WERI-Rb-1 (cell line): ENCODE measurements at places on chromosomes 13 and 19.

DNA sequence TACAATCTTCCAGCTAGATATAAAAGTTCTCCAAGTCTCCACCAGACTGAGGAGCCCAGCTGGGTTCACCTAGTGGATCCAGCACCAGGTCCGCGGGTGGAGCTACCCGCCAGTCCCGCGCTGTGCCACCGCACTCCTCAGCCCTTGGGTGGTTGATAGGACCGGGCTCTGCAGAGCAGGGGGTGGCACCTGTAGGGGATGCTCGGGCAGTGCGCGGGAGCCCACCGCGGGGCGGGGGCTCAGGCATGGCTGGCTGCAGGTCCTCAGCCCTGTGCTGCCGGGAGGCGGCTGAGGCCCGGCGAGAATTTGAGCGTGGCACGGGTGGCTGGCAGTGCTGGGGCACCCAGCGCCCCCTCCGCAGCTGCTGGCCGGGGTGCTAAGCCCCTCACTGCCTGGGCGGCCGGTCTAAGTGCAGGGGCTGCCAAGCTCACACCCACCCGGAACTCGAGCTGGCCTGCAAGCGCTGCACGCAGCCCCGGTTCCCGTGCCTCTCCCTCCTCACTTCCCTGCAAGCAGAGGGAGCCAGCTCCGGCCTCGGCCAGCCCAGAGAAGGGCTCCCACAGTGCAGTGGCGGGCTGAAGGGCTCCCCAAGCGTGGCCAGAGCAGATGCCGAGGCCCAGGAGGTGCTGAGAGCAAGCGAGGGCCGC lies 542.8 kb upstream of the PCDH9 start:
- DNase-seq = no peak

DNA sequence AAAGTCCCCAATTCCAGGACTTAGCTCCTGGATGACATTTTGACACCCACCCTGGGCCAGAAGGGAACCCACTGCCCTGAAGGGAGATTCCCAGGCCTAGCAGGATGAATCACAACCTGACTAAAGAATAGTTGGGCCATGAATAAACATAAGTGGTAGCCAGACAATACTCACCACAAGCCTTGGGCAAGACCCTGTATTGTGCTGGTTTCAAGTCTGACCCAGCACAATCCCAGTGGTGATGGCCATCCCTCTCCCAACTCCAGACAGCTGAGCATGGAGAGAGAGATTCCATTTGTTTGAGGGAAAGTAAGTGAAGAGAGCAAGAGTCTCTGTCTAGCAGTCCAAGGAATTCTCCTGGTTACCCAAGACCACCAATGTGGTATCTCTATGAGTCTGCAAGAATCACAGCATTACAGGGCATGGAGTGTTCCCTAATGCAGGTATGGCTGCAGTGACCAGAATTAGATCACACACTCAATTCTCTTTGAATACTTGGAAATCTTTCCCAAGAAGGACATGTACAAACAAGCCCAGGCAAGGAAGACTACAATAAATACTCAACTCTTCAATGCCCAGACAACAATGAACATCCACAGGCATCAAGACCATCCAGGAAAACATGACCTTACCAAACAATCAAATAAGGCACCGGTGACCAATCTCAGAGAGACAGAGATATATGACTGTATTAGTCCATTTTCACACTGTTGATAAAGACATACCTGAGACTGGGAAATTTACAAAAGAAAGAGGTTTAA lies 158.0 kb downstream of the VWA8 start:
- no peak for DNase-seq

GRCh38 chr13:44313674-44314073 lies 60.0 kb upstream of the SERP2 start:
- no peak for DNase-seq

- no peak for DNase-seq
Measured at GRCh38 chr13:35144166-35144890, 202.3 kb downstream of the NBEA start.

GRCh38 chr19:45421947-45422498 lies 1.7 kb downstream of the ERCC1 start:
- no peak for DNase-seq

- no peak for DNase-seq
Measured at GRCh38 chr13:24916464-24916863, 152.5 kb downstream of the RNF17 start.

- DNase-seq = no peak
Measured at GRCh38 chr13:71274923-71275608, 591.9 kb downstream of the DACH1 start.

DNA sequence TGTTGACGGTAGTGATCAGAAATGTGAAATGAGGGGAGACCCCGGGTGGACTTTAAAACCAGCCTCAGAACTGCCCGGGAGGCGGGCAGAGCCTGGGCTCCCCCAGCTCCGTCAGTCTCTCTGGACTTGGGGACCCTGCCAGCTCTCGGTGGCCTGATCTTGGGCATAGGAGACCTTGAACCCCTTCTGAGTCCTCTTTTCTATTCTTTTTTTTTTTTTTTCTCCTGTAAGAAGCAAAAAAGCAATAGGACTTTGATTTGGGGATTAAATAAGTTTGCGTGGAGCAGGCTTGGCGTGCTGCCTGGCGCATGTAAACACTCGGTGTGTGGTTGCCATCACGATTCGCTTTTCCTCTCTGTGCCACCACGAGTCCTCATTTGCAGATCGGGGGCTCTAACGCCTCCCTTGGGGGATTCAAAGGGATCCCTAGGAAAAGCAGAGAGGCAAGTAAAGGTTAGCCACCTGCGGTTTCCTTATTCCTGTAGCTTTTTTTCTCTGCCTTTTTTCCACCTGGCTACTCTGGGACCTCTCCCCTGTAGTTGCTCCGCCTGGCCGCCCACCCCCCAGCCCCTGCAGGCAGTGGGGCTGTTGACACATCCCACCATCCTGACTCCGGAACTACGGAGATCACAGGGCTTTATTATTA lies 1.3 kb downstream of the SAFB start:
- DNase-seq = no peak

- DNase-seq = no peak
Measured at GRCh38 chr13:87234981-87235380, 436.2 kb upstream of the SLITRK5 start.

GRCh38 chr19:55673465-55673864 lies 1.6 kb upstream of the EPN1 start:
- DNase-seq = no peak

- DNase-seq = peak; percentile 64
Measured at GRCh38 chr19:4012092-4012974, 4.8 kb downstream of the PIAS4 start.

DNA sequence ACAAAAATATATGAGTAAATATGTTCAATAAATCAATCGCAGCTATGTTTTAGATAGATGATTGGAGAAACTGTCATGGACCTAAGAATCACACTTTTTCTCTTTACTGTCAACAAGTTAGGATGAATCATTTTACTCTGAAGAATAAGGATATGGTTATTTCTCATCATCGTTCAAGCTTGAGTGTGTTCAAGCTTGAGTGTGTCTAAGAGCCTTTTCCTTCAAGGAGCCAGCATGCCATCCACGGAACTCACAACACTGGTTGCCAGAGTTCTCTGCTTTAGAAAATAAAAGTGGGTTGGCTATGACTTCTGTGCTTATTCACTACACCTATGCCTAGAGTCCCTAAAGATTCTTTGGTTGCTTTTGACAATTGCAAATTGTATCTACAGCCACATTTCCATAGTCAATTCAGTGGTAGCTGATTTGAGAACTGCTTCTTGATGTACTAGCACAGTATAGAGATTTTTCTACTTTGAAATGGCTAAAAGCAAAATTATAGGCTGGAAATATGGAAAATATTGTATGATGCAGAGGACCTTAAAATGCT lies 58.1 kb upstream of the SCEL start:
- DNase-seq = no peak

DNA sequence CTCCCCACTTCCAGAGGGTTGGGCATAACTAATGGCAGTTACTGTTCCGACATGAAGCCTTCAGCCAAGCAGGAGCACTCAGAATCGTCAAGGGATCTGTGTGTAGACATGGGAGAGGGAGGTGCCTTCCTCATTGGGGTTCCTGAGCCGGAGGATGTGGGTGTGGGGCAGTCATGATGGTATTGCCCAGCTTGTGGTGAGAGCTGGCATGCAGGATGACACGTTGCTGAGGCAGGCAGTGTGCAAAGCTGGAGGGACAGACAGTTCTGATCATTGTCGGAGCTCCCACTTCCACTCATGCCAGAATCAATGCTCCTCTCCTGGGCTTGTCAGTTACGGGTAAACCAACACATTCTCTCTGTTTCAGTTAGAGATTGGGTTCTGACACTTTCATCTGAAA lies 83.9 kb upstream of the TSC22D1 start:
- DNase-seq = no peak

DNA sequence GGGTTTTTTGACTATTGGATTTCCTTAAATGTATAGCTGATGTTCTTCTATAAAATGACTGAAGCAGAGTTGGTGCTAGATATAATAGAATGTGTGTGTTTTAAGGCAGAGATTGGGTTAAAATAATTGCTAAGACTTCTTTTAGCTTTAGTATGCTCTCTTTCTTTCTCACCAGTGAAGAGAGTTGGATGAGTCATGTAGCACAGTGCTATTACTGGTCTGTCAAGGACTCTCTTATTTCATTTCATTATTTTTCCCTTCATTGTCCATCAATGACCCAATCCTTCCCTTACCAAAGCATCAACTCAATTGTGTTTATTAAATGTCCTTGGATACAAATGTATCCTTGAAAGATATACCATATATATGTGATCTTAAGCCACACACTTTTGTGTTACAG lies 268.9 kb downstream of the IRS2 start:
- no peak for DNase-seq

- peak; percentile 82 for DNase-seq
Measured at GRCh38 chr19:19034204-19034624, 811 bp downstream of the ARMC6 start.

GRCh38 chr13:44426461-44426860 lies 52.8 kb downstream of the SERP2 start:
- no peak for DNase-seq

DNA sequence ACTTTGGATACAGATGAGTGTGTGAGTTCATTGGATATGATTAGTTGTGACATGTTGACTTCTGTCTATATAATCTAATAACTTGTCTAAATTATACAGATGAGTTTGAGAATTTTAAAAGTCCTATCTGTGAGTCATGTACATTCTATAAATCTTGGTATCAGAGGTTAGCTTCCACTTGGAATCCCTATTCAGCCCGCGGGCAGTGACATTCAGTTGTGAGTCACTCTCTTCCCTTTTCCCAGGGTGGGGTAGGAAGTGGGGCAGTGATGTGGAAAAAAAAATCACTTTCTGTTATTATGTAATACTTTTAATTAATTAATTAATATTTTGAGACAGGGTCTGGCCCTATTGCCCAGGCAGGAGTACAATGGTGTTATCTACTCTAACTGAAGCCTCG lies 33.0 kb upstream of the ZNF808 start:
- no peak for DNase-seq

DNA sequence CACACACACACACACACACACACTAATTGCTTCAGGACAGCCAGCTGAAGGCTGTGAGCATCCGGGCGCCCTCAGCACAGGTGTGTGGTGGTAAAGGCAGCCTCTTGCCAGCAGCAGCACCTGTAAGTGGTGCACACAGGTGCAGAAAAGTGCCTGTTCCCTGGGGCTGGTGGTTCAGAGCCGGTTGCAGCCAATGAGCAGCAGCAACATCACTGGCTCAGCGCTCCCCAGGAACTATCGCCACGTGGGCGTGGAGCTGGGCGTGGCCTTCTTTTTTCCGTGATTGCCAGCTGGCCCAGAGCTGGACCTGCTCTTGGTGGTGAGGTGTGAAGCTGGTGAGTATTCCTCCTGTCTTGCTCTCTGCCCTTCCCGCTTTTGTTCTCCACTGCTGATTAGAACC lies at the start of gene NLRP5:
NLRP5 (plus strand) TSS at position 289 of the 400 bp plus-strand sequence.
- DNase-seq = no peak

GRCh38 chr13:21673789-21674489 lies 3.1 kb downstream of the FGF9 start:
- no peak for DNase-seq

DNA sequence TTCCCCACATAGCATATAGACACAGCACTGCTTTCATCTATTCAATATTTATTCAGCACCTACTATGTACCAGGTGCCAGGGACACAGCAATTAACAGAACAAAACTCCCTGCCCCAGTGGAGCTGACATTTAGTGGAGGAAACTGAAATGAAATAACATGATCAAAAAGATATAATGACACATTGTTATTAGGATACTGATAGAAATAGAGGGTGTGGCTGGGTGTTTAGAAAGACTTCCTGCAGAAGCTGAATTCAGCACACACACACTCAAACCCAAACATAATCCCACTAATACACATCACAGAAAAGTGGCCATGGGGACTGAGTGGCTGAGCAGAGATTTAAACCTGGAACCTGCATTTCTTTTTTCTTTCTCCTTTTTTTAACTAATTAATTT lies 3.8 kb upstream of the CDC37 start:
- DNase-seq = no peak

GRCh38 chr19:6734096-6734696 lies 3.2 kb downstream of the GPR108 start:
- no peak for DNase-seq

GRCh38 chr19:50325310-50326100 lies 3.7 kb downstream of the KCNC3 start:
- DNase-seq = peak; percentile 93

- no peak for DNase-seq
Measured at GRCh38 chr19:56619121-56619520, 23.8 kb upstream of the SMIM17 start.

DNA sequence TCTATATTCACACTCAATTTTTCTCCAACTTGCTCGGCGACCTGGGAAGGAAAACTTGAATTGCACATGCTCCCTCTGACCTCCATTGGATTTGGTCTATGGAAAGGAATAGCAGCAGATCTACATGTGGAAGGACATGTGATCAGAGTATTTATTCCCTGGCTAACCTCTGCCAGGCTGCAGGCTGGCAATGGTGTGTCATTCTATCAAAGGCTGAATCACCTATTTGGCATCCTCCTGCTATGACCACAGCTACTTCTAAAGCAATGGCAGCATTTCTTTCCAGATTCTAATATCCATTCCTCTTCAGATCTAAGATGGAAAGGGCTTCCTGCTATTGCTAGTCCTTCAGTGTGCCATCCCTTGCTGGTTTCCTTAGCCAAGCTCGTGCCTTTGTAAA lies 144.3 kb upstream of the FREM2 start:
- no peak for DNase-seq

DNA sequence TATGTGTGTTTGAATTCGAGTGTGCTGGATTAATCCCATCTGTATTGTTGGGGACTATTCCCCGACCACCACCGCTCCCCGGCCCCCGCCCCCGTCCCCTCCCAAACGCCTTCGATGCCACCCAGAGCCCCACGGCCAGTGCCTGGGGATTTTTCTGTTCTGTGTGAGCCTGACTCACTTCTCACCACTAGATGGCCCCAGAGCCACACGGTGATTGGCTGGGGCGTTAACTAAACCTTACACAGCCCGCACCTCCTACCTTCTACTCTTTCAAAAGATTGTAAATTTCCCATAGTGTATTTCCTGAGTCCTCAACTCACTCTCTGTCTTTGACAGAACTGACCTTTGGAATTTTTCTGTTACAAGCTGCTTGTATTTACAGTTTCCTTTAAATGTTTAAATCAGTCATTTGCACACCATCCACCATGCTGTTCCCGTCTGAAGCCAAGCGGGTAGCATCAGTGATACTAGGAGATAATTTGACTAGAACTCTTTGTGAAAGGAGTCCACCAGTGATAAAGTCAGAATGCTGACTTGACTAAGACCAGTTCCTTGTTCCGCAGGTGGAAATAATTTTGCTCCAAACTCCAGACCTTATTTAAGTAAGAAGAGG lies 61.4 kb downstream of the RFX2 start:
- peak; percentile 64 for DNase-seq

- no peak for DNase-seq
Measured at GRCh38 chr13:98912846-98913245, 65.0 kb downstream of the DOCK9 start.

GRCh38 chr13:24168392-24168750 lies 7.9 kb downstream of the SPATA13 start:
- DNase-seq = no peak
